Glutamatergic neuron (in vitro differentiated cells): ENCODE measurements at places on chromosomes 13 and 19. TPM values are rescaled to one million over a fixed set of nuclear protein-coding genes. Genes with fewer than 3 reads are reported as not detected.

GRCh38 chr19:19274716-19275565, 1.8 kb upstream of the TM6SF2 start:
- no peak for DNase-seq

GRCh38 chr13:46685006-46685730, 111.8 kb downstream of the ESD start:
- no peak for DNase-seq

DNA sequence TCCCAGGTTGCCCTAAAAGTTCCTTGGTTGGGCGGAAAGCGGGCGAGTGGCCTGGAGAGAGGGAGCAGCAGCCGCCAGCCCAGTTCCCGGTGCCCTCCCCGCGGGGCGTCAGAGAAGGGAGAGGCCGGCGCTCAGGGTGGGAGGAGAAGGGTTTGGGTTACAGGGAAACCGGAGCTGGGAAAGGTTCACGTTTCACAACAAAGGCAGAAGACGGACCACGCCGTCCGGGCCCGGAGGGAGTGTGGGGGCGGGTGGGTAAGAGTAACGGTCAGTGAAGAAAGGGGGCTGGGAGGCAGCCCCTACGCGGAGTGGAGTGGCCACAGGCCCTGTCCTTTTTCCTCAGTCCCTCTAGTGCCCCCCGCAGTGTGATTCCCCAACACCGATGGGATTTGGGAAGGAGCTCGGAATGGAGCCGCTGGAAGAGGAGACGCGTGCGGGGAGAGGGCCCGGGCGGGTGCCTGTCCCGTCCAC, 1.6 kb downstream of the SIX5 start:
- peak; percentile 46 for DNase-seq

DNA sequence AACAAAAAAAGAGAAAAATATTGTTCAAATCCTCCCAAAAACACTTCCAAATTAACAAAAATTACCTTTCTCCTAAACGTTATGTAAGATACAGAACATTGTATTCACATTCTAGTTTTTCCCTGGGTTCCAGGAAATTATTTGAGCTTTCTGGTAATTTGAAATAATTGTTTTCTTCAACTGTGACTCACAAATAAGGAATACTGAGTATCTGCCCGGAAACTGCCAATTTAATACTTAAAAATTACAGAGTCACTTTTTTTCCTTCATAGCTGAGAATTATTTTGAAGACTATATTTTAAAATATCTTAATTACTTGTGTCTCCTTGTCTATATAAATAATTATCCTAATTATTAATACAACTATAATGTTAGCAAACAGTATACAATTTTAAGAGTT, 709.0 kb upstream of the ARGLU1 start:
- DNase-seq = no peak

GRCh38 chr13:59728896-59729545, 434.7 kb downstream of the DIAPH3 start:
- no peak for DNase-seq

DNA sequence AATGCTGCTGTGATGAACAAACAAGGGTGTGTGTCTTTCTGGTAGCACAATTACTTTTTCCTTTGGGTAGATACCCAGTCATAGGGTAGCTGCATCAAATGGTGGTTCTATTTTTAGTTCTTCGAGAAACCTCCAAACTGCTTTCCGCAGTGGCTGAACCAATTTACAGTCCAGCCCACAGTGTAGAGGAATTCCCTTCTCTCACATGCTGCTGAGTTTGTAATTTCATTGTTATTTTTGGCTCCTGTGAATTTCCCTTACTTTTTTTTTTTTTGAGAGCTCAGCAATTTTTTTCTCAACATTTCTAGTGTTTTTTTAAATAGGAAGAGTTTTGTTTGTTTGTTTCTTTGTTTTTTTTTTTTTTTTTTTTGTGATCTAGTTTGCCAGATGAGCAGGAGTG, 37.5 kb upstream of the ADGRE1 start:
- no peak for DNase-seq

GRCh38 chr19:12884202-12884601, 2.8 kb downstream of the KLF1 start:
- DNase-seq = no peak

SYCN gene
- total RNA-seq = not detected

KCTD15 gene
- 53.4 TPM for total RNA-seq

DNA sequence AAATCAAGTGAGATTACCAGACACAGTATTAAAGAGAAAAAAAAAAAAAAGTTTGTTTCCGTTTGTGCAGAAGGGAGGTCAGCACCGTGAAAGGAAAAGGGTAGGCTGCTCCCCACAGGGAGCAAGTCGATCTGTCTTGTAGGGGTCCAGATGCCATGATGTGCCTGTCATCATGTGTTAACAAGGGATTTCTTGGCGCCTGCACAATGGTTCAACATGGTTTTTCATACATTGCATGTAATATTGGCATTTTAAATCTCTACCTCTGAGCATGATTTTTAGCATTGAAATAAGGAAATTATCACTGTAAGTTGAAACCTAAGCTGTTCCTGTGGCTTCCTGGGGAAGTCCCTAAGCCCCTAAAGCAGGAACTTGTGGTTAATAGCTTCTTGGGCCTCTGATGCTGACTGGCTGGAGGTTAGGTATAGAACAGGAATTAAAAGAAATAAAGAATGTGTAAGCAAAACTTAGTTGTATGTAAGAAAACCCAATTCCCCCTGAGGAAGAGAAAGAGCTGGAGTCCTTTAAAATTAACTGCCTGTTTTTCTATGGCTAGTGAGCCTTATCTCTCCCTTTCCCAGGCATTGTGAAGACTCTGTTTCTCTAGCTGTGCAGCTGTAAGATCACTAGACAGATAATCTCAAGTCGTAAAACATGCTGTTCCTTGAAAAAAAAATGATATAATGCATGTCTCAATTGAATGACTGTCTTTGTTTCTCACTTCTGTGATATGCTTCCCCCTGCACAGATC, 7.4 kb upstream of the FCGBP start:
- DNase-seq = no peak

SHFL gene
- 0.20 TPM for total RNA-seq

DNA sequence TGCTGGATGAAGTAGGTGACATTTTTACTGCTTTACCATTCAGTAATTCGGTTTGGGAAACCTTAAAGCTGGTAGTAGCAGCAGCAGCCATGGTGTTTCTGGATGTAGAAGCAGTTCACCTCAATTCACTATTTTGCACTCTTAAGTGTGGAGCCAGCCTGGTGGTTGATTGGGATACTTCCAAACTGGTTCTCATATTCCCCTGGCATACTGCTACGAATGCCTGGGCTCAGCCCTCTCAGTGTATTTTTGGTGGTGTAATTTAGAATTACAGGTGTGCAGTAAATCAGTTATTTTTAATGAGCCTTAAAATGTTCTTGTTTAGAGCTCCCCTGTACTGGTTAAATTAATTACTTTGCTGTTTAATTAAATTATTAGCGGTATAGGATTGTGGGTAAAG, 12.4 kb downstream of the HNRNPM start:
- no peak for DNase-seq

TPM4 gene
- total RNA-seq = 310 TPM

ECSIT gene
- 43.2 TPM for total RNA-seq

GRCh38 chr13:46086985-46087384, 17.8 kb downstream of the CPB2 start:
- DNase-seq = no peak

ZNF580 gene
- 43.6 TPM for total RNA-seq

ERICH6B gene
- total RNA-seq = not detected

DNA sequence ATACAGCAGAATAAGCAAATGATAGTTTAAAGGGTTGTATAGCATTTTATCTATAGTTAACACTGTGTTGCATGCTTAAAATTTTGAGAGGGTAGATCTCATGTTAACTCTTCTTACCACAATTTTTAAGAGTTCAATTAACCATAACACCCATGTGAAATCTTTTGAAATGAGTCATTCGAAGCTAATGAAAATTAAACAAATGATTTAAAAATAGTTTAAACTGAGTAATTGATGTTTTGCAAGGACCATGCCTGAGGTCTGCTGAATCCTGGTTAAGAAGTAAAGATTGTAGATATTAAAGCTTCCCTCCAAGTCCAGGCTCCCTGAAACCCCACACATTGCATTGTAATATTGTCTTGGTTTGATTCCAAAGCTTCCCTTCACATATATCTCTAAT, 176.7 kb upstream of the RNF113B start:
- DNase-seq = no peak

SAE1 gene
- total RNA-seq = 79.9 TPM

GRCh38 chr19:1068009-1069001, 1.3 kb downstream of the ARHGAP45 start:
- no peak for DNase-seq

MAMSTR gene
- total RNA-seq = 2.7 TPM

DNA sequence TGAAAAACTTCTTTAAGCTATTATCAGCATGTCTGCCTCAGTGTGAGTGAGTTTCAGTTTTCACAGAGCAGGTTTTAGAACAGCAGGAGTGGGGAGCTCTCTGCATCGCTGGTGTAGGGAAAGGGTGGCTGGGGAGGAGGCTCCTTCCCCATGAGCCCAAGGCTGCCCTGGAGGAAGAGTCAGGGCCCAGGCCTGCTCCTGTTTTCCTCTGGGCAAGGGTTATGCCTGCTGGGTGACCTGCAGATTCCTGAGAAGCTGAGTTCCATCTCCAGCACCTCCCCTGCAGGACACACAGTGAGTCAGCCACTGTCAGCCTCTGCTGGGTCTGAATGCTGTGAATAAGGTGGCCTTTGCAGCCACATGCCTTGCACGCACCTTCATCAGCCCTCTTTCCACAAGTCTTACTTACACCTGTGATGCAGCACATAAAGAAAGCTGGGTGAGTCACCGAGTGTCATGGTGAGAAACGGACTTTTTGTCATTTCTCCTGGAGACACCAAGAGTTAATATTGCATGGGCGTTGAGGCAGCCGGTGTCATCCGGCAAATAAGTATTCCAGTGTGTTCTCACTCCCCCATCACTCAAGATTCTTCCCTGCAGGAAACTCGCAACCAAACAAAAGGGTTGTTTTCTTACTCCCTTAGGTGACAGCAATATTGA, 186.4 kb upstream of the KL start:
- DNase-seq = no peak

GRCh38 chr13:97185291-97185690, 36.8 kb upstream of the MBNL2 start:
- no peak for DNase-seq

VRK3 gene
- 44.5 TPM for total RNA-seq

DENND1C gene
- total RNA-seq = not detected

EFNB2 gene
- total RNA-seq = 51.1 TPM

CERS1 gene
- total RNA-seq = 15.3 TPM

GRCh38 chr19:2170987-2171348, 7.2 kb downstream of the DOT1L start:
- no peak for DNase-seq

DNA sequence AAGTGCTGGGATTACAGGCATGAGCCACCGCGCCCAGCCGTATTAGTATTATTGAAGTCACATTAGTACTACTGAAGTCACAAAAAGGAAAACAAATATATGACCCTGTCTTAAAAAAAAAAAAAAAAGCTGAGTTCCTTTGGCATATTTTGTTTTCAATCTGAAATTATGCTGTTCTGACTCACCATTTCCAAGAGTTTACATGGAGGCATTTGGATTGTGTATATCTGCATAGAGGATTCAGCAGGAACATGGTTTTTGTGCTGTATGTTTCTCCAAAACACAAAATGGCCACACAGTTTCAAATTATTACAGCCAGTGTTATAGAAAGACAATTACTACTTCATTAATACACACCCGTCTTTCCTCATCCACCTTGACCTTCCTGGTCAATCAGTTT, 103.5 kb upstream of the TSC22D1 start:
- no peak for DNase-seq

DNA sequence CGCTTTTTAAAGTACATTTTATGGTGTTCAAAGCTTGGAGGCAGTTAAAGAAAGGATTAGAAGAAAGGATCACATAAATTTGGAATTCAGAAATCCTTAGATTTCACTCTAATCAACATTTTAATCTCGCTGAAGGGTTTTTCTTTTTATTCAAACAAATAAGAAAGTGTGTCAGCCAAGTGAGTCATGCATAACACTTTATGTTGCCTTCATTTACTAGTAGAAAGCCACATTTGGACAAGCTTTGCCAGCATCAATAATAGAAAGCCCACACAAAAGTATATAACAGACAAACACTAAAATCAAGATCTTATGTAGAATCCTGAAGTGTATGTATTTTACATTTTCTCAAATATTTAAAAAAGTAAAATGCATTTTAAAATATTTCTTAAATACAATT, 154.9 kb upstream of the TRPC4 start:
- DNase-seq = no peak

- no peak for DNase-seq
Measured at GRCh38 chr19:45424191-45425058, 708 bp upstream of the ERCC1 start.

- peak; percentile 95 for DNase-seq
Measured at GRCh38 chr19:40714441-40715299, 2.0 kb downstream of the COQ8B start.

ZNF181 gene
- 11.4 TPM for total RNA-seq

CGB1 gene
- total RNA-seq = not detected

- no peak for DNase-seq
Measured at GRCh38 chr19:57212109-57212508, 18.7 kb upstream of the AURKC start.

DNA sequence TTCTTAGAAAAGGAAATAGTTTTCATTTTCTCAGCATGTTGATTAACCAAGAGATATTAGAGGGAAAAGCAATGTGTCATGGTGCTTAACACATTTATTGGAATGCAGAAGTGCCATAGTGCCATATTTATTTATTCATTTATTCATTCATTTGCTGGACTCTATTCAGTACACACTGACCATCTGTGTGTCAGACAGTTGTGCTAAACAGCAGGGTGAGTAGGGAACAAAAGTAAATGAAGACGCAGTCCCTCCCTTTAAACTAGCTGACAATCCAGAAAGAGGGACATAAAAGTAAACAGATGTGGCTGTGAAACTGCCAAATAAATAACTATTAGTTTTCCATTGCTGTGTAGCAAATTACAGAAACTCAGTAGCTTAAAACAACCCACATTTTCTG, 323.7 kb downstream of the MTUS2 start:
- DNase-seq = no peak

- no peak for DNase-seq
Measured at GRCh38 chr13:106565127-106565775, 2.7 kb downstream of the ARGLU1 start.

DNA sequence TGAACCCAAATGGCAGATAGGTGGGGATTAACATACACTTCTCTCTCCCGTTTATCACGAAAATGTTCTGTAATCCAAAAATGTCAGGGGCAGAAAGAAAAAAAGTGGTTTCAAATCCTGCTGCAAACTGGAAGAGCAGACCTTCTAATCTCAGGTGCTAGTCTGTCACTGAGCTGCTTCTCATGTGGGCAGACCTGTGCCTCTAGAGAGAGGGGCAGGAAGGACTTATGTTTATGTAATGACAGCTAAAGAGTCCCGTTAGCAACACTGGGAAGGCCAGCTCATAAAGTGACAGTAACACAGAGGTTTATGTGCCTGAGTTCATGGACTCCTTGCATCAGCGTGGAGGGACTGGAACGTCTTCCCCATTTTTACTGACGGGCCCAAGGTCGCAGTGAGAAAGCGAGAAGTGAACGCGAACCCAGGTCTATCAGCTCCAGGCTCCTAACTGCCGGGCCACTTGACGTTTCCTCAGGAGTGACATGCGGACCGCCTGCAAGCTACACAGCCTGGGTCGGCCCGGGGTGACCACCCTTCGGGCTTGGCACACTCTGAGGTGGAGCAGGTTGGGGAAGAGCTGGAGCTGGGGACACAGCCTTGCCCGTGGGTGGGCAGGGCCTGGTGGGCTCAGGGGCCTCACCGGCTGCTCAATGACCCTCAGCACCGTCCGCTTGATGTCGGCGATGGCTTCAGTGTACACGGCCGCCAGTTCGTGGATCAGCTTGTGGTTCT, 9.6 kb upstream of the RSPH6A start:
- no peak for DNase-seq

ZIC5 gene
- total RNA-seq = 0.47 TPM

GRCh38 chr19:48239582-48240141, 16.1 kb downstream of the CARD8 start:
- DNase-seq = no peak
